ENCODE measurements at places on chromosomes 11 and 22.

GRCh38 chr22:17684245-17684644, 45.7 kb downstream of the BCL2L13 start:
- no peak for DNase-seq

DNA sequence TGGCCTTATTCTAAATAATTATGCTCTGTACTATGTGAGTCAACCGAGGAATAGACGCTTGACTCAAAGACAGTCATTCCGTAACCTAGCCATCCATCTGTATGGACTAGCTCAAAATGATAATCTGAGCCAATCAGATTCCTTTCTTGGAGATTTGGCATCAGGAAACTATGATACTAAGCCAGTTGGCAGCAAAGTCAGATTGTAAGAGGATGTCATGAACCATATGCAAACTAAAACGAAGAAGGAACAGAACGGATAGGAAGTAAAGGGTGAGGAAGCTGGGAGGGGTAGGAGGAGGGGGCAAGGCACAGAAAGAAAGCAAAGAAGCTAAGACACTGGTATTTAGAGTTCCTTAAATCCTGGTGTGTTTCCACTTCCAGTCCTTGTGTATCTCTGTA, 10.7 kb upstream of the SESN3 start:
- DNase-seq: no peak

DNA sequence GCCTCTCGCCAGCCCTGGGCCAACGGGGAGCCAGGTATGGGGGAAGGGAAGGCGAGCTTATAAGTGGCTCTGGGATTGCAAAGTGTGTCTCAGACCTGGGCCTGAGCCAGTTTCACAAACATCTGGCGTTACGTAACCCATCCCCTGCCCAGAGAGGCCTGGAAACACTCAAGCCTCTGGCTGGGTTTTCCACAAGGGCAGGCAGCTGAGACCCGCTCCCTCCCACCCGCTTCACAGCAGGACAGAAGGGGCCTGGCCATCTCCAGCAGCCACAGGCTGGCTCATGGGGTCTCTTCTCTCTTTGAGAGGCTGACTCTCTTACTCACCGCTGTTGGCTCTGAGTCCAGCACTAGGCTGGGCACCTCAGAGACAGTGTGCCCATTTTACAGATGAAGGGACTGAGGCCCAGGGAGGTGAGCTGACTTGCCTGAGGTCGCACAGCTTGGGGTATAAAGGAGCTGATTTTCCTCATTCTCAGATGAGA, 44.5 kb downstream of the TRIOBP start:
- DNase-seq: no peak

DNA sequence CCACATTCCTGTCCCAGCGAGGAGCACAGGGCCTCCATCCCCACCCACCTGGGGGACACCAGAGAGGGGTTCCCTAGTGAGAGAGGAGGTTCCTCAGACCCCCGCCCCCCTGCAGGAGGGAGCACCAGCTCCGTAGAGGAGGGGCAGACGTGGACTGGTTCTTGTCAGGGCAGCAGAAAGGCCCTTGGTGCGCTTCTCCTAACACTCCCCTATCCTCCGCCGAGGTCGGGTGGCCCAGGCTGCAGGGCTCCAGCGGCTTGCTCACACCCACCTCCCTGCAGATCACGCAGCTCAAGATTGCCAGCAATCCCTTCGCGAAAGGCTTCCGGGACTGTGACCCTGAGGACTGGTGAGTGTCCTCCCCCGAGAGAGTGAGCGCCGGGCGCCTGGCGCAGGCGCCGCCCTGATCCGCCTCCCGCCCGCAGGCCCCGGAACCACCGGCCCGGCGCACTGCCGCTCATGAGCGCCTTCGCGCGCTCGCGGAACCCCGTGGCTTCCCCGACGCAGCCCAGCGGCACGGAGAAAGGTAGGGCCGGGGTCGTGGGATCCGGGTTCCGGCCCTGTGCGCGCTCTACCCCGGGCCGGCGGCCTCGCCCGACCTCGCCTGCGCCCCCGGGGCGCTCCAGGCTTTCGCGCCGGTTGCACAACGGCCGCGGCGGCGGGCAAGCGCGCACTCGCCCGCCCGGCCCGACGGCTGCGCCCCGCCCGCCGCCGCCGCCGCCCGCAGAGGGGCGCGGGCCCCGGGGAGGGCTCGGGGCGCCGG, 5.1 kb downstream of the TBX1 start:
- DNase-seq: no peak

- no peak for DNase-seq
Measured at GRCh38 chr11:121119440-121119839, 18.4 kb downstream of the TECTA start.
